Activated T-helper 9 cell treated with anti-CD3 and anti-CD28 coated beads, Interleukin-2, amount 50 U/mL, for 16 hours (primary cell): ENCODE measurements at places on chromosomes 16 and 17.

GRCh38 chr17:15931394-15931793 is 13.5 kb upstream of the ADORA2B start:
- DNase-seq = no peak

DNA sequence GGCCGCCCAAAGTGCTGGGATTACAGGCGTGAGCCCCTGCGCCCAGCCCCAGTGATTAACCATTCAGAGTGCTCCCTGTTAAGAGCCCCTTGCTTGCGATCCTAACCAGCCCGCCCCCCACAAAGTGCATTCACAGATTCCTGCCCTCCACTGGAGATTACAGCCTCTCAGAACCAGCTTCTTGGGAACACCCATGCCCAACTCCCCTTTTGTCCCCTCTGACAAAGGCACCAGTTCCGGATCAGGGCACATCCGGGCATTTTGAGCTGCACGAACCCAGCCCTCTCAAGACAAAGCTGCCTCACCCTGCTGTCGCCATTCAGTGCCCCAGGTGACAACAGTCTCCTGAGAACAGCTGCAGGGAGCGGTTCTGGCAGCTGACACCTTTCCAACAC is 848 bp upstream of the KRT19 start:
- no peak for DNase-seq

GRCh38 chr16:57133886-57134285 is 41.5 kb downstream of the CPNE2 start:
- DNase-seq = no peak

- no peak for DNase-seq
These were observed 1.3 kb upstream of the RDM1 start for GRCh38 chr17:35931794-35932425.

DNA sequence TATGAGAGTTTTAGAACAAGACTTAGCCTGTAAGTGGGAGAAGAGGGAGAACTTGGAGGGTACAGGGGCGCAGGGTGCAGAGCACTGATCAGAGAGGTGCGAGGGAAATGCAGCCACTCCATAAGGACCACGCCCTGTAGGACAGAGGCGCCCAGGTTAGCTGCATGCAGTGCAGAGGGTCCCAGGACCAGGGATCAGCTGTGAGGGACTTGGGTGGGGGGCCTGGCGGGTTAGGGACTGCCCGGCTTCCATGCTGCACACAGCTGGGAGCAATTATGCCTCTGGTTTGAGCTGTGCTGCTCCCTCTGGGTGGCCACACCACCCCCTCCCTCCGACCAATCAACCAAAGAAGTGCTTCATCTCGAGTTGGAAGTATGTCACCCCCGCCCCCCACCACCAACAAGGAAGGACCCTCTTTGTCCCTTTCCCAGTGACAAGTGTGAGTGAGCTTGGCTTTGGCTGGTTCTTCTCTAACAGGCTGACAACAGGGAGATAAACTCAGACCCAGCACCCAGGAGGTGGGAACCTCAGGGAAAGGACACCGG is 22.2 kb upstream of the CLEC18A start:
- DNase-seq = no peak

GRCh38 chr16:85600078-85600477 is 13.0 kb upstream of the GSE1 start:
- no peak for DNase-seq

GRCh38 chr17:82495844-82496528 is 23.5 kb upstream of the FOXK2 start:
- no peak for DNase-seq

GRCh38 chr17:83200751-83201150 is 121.3 kb downstream of the METRNL start:
- no peak for DNase-seq

DNA sequence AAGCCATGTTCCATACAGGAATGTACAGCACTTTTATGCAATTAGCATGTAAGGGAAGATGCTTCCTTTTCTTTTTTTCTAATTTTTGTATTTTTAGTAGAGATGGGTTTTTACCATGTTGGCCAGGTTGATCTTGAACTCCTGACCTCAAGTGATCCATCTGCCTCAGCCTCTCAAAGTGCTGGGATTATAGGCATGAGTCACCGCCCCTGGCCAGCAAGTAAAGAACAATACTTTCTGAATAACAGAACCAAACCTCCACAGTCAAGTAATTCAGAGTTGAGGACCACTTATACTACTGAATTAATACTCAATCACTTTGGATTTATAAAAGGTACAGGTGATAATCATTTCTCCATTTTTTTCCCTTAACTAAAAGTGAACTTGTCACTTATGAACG is 13.0 kb downstream of the C16orf87 start:
- no peak for DNase-seq
